RPMI7951 (cell line): ENCODE measurements at places on chromosomes 16 and 17. TPM values are rescaled to one million over a fixed set of nuclear protein-coding genes. Genes with fewer than 3 reads are reported as not detected.
A peak's percentile ranks its signal among the peaks of the same experiment; 100 is the strongest.

- no peak for DNase-seq
These were observed 61.4 kb upstream of the ARHGAP44 start for GRCh38 chr17:12727881-12728280.

The TMIGD1 gene
- total RNA-seq = not detected in 2 replicates

The CFAP119 gene
- 3.4 and 4.6 TPM in 2 replicates for total RNA-seq

- peak; percentile 65 for DNase-seq
These were observed 252.3 kb downstream of the SNX29 start for GRCh38 chr16:12228602-12229499.

- DNase-seq = no peak
These were observed 562.8 kb upstream of the ZFHX3 start for GRCh38 chr16:73610605-73611156.

- no peak for DNase-seq
These were observed 5.4 kb upstream of the C17orf107 start for GRCh38 chr17:4893721-4894560.

GRCh38 chr17:74712756-74713155, at the start of gene CD300LF:
TSS of gene CD300LF (minus strand) at chr17:74712923. CDS start at chr17:74712866, 57 bp downstream.
- no peak for DNase-seq

DNA sequence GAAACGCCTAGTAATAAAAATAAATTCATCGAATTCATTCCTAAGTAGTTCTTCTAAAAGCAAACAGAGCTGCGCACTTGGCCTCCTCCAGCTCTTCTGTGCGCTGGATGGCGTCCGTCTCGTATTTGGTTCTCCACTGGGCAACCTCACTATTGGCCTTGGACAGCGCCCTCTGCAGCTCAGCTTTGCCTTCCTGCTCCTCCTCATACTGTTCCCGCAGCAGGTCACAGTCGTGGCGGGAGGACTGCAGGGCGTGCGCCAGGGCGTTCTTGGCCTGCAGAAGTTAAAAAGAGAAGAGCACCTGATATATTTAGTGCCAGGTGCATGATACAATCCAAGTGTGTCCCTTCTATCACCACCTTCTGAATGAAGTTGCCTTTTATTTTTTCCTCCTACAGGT, 21.8 kb downstream of the MYH3 start:
- DNase-seq = no peak

The RTN4RL1 gene
- 7.6 and 8.8 TPM in 2 replicates for total RNA-seq

The GDE1 gene
- total RNA-seq = 62.0 and 68.1 TPM in 2 replicates

DNA sequence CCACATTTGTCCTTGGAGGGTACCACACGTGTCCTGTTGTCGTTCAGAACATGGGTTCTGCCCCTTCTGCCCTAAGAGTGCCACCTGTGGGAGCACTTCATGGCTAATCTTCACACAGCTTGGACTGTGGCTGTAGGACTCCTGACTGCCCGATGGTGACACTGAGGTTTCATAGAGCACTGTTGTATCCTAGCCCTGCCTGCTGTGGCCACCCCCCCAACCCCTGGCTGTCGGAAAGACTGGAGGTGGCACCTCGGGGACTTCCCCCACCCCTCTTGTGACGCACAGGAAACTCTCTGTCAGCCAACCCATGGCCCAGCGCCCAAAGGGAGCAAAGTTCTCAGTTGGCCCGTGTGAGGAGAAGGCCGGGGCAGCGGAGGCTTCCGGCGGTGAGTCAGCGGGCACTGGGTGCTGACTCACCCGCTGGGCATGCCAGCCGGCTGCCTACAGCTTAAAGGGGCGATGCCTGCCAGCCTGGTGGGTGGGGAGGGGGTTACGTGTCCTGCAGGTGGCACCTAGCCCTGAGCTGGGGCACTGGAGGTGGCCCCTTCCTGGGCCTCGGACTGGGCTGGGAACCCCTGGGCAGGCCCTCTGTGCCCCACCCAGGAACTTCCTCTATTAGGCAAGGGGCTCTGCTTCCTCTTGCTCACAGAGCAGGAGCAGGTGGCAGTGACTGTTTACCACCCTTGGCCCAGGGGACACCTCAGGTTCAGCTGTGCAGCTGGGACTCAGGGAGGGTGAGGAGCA, 3.4 kb downstream of the MAP2K3 start:
- DNase-seq = peak; percentile 97

GRCh38 chr16:28052274-28053128, 11.0 kb downstream of the GSG1L start:
- DNase-seq = no peak

- no peak for DNase-seq
These were observed 126.6 kb downstream of the CMIP start for GRCh38 chr16:81571175-81571574.

DNA sequence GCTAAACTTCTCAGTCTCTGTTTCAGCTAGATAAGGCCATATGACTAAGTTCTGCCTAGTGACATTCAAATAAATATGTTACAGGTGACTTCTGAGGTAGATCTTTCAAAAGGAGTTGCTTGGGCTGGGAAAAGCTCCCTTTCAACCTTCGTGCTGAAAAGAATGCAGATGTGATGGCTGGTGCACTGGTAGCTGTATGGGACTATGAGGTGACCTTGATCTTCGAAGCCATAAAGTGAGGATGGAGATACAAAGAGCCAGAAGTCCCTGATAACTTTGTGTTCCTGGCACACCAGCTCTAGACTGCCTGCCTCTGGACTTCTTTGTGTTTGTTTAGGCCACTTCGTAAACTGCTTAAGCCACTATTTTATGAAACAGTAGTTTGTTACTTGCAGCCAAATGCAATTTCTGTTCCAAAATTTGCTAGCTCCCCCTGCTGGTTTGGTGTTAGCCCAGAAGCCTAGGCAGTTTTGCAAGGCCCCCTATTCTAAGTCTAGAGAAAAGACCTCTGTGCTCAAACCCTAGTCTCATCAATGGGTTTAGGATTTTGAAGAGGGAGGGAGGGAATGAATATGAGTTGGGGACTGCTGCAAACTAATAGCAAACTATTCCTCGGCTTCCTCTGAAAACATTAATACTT, 23.3 kb upstream of the ERCC4 start:
- DNase-seq = no peak

The SPATA32 gene
- total RNA-seq = not detected in 2 replicates

DNA sequence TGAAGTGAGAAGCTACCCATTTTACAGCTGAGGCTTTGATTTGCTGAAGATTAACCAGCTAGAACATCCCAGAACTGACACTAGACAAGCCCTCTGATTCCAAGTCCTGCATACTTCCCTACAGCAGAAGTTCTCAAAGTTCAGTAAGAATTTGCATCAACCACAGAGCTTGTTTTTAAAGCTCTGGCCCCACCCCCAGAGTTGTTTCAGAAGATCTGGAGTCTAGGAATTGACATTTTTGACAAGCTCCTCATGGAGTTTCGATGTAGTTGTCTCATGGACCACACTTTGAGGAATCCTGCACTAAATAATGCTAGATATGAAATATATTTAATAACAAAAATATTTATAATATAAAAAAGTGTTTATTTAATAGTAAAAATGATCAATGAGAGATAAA, 120.3 kb upstream of the ADAMTS18 start:
- no peak for DNase-seq

The MYH2 gene
- total RNA-seq = not detected in 2 replicates

The NSRP1 gene
- total RNA-seq = 3.9 and 8.1 TPM in 2 replicates

- no peak for DNase-seq
These were observed 9.0 kb upstream of the PPP1R27 start for GRCh38 chr17:81843713-81844326.

DNA sequence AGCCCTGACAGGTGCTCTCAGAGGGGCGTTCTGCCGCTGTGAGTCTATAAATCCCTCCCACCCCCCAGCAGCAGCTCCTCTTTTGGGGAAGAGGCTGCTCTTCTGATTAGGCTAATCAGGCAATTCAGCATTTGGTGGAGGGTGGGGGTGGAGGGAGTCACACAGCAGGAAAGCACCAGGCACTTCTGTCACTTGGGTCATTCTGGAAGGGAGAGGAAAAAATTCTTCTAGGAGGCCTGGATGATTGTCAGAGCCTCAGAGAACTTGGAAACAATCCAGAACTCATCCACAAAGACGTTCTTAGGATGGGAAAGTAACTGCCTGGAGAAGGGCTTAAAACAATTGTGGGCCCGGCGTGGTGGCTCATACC, 7.3 kb upstream of the SSTR2 start:
- no peak for DNase-seq

DNA sequence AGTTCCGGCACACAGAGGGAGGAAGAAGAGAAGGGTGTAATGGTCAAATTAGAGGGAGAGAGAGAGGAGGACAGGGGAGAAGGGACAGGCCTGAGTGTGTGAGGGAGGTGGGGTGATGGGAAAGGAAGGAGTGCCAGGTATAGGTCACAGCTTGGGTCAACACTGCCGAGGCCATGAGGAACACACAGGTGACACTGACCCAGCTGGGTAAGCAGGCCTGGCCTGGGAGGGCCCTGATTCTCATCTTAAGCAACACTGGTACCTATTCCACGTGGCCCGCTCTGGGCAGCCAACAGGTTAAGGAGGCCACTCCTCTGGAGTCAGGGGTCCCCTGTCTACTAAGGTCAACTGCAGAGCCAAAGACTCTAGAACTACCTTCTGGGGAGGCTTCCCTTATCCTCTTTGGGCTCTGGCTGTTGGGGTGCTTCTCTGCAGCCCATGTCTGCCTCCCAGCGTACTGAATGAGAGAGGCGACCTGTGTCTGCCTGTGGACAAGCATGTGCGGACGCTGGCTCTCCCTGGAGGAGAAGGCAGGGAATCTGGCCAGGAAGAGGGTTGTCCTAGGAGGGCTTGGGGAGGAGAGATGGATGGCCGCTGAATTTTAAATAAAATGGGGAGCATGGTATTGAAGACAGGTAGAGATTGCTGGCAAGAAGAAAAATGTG, 57.6 kb downstream of the RGS9 start:
- no peak for DNase-seq

DNA sequence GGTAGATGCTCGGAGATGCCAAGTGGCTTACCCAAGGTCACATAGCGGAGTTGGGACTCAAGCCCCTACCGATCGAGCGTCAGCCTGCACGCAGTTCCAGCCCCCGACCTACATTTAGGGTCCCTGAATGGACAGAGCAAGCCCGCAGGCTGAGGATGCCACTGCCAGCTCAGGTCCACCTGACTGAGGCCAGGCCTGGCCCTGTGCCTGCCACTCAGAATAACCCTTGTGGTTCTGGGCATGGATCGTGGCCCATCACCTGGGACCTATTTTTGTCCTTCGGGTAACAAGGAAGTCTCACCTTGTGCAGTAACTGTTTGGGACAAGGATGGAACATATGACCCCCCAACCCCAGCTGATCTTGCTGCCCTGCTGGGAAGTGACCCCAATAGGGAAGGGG, 17.1 kb downstream of the CDH16 start:
- no peak for DNase-seq

The KIAA0753 gene
- total RNA-seq = 8.7 and 10.8 TPM in 2 replicates

The NHLRC4 gene
- total RNA-seq = 0.24 and 0.29 TPM in 2 replicates

The FOXN1 gene
- total RNA-seq = not detected in 2 replicates

GRCh38 chr16:28606291-28607115, 3.3 kb downstream of the SULT1A1 start:
- no peak for DNase-seq

GRCh38 chr17:78219396-78220150, 5.5 kb downstream of the BIRC5 start:
- DNase-seq = no peak

DNA sequence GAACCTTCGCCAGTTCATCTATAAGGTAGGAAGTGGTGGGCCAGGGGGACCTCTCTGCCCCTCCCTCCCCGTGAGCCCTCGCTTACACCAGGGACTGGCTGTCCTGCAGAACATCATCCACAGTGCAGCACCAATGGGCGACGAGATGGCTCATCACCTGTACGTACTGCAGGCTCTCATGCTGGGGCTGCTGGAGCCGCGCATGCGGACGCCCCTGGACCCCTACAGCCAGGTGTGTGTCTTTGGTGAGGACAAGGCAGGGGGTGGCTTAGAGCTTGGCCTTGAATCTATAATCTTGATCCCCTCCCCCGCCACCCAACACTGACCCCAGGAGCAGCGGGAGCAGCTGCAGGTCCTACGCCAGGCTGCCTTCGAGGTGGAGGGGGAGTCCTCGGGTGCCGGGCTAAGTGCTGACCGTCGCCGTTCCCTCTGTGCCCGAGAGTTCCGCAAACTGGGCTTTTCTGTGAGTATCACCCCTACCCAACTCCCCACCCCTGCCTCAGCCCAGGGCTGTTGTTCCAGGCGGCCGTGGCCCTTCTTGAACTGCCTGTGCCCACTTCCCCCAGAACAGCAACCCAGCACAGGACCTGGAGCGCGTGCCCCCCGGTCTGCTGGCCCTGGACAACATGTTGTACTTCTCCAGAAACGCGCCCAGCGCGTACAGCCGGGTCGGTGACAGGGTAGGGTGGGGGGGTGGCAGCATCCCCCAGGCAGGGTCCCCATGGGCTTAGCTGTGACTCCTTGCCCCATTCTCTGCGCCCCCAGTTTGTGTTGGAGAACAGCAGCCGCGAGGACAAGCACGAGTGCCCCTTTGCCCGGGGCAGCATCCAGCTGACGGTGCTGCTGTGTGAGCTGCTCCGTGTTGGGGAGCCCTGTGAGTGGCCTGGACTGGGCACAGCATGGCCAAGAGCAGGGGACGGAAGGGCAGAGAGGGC, 2.7 kb downstream of the ELMO3 start:
- no peak for DNase-seq

The TPSAB1 gene
- 0.39 and 0.72 TPM in 2 replicates for total RNA-seq

The GPR179 gene
- not detected in 2 replicates for total RNA-seq
